Stimulated activated CD4-positive, alpha-beta T cell treated with anti-CD3 and anti-CD28 coated beads, Interleukin-2, amount 100 ng/mL, for 24 hours (primary cell): ENCODE measurements at places on chromosomes 16 and 17.
A peak's percentile ranks its signal among the peaks of the same experiment; 100 is the strongest.

GRCh38 chr17:56796536-56796935 is 37.2 kb downstream of the C17orf67 start:
- no peak for DNase-seq

DNA sequence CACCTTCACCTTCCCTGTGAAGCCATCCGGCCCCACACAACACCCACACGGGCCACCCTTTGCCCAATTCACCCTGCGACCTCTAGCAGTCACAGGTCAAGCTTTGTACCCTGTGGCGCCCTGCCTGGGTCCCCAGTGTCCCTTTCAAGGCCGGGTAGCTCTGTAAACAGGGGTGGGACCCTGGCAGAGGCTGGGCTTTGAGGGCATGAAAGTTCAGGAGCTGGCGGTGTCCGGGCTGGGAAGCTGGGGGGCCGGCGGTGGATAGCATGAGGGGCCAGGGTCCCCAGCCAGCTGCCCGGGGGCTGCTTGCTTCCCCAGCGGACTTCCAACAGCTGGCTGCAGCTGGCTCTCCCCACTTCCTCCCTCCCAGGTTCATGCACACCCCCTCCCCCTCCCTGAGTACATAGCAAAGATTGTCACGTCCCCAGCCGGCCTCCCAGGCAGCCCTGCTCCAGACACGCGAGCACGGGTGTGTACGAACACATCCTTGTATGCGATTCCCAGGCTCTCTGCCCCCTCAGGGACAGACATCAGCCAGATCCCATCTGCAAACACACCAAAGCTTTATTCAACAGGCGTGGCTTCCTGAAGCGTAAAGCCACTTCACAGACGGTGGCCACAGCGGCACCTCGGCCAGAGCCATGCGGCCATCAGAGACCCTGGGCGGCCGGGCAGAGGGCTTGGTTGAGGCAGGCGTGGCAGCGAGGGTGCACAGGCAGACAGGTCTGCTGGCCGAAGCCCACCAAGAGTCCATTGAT is 8.2 kb downstream of the NTHL1 start:
- DNase-seq, result no peak

DNA sequence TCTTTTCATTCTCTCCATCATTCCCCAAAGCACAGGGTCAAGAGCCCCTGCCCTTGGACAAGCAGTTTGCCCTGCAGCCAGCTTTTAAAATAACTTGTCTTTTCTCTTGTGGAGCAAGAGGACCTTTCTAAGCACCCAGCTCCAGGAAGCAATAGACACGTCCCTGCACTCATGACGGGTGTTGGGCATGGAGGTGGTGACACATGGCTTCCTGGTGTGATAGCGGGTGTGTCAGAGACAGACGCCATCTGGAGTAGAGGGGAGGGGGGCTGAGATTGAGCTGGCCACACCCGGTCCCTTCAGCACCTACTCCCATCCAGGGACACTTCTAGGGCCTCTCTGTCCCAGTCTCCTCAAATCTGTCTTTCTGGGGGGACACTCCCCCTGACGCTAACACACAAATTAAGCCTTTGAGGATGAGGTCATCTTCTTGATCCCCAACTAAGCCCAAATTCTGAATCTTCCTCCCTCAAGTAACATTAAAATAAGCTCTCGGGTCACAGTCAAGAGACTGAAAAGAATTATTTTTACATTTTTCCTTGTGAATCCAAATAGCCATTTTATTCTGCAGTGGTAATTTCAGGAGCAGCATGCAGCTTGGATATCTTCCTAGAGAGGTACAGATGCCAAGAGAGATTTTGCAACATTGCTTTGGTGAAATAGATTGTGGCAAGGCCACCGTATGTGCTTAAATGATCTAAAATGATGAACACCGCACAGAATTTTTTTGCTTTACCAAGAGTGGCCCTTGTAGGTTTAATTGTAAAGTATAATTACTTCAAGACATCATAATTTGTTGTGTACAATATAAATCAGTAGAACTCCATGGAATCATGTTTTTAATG is 216.6 kb upstream of the IRX3 start:
- DNase-seq, result no peak

DNA sequence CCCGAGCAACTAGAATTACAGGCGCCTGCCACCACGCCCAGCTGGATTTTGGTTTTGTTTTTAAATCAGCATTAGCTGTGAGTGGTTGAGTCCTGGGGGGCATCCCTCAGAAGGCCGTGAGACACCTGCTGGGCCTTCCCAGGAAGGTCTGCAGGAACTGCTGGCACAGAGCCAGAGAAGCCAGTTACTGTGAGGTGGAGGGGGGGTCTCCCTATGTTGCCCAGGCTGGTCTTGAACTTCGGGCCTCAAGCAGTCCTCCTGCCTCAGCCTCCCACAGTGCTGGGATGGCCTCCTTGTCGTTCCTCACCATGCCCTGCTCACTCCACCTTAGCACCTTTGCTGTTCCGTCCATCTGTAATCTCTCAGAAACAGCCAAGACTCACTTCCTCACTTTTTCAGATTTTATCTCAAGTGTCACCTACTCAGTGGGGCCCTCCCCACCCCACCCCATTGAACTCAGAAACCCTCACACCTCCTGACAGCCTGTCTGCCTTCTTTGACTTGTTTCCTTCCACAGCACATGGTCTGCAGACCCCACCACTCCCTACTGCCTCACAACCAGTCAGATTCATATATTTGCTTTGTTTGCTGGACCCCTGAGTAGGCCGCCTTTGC is 62.3 kb downstream of the WSB1 start:
- DNase-seq, result no peak

- no peak for DNase-seq
Measured at GRCh38 chr16:88899901-88900661, 33.6 kb upstream of the PABPN1L start.

GRCh38 chr17:27879987-27880608 is 13.1 kb downstream of the LYRM9 start:
- peak; percentile 71 for DNase-seq
